ENCODE measurements at places on chromosomes 16 and 17.

DNA sequence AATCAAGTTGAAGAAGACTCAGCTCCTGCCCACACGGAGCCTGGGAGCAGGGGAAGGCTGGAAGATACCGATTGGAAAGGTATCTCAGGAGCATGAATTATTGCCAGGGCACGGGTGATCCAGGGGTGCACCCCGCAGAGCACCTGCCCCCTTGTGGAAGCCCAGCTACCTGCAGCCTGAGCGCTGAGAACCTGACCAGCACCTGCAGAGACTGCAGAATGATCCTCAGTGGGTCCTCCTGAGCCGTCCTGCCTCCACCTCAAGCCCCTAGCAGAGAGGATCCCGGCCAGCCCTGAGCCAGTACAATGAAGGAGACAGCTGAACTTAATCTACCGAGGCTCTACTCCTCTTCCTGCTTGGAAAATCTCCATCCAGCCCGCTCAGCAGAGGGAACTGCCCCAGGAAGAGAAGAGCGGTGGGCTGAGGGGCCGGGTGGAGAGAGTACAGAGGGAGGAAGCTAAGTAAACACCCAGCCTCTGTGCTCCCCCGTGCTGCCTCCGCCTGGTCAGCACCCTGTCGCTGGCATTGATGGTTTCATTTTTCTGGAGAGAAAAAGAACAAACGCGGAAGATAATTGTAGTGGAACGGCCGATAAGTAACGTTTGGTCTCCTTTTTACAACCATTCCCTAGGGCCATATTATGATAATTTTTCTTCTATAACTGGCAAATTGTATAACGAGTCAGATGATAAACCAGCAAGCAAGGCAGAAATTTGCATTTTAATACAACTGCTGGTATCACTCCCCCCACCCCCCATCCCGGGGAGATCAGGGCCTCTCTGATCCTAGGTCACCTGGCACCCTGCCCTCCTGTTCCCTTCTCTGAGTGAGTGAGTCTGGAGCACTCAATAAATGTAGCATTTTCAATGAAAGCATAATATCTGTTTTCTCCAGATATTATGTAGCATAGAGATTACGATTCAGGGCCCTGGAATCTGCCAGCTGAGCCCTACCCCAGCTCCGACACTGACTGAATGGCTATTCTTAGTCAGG lies 204.5 kb upstream of the RPL38 start:
- DNase-seq = peak; percentile 78

DNA sequence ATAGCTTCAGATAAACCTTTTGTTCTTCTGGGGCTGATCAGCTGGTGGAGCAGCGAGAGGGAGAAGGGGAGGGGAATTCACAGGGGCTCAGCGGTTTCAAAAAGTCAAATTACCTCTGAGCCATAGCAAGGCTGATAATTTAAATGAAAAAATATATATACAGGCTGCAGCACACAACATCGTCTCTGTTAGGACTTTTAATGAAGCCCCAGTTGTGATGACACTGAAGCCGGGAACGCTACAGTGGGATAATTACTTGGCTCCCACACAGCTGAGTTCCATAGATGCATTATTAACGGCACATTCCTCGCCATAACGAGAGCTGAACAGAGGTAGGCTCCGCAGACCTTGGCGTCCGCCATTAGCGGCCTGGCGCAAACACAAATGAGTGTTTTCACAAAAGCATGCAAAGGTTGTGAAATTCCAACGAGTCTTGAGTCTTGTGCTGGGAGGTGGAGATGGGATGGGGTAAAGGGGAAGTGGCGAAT lies 216.0 kb downstream of the C16orf78 start:
- no peak for DNase-seq

DNA sequence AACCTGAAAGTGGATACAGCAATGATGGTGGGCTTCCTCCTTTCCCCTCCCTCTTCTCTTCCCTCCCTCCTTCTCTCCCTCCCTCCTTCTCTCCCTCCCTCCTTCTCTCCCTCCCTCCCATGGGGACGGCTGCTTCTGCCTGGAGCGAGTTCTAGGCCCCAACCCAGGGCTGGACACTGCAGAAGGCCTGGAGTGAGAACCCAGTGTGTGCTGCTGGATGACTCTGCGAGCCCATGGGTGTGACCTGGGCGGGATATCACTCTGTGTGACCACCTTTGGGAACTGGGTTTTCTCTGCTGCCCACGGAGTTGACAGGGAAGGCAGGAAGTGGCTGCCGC lies 242.6 kb upstream of the GSE1 start:
- DNase-seq = no peak

DNA sequence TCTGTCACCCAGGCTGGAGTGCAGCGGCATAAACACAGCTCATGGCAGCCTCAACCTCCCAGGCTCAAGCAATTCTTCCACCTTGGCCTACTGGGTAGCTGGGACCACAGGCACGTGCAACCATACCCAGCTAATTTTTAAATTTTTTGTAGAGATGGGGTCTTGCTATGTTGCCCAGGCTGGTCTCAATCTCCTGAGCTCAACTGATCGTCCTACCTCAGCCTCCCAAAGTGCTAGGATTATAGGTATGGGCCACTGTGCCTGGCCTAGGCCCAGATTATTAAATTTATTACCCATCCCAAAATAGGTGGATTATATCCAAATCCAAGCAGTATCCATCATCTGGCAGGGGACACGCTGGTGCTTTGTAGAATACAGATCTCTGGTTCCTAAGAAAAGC lies 53.8 kb downstream of the METTL16 start:
- no peak for DNase-seq

- no peak for DNase-seq
These were observed 69.3 kb downstream of the SCNN1B start for GRCh38 chr16:23371368-23371767.

DNA sequence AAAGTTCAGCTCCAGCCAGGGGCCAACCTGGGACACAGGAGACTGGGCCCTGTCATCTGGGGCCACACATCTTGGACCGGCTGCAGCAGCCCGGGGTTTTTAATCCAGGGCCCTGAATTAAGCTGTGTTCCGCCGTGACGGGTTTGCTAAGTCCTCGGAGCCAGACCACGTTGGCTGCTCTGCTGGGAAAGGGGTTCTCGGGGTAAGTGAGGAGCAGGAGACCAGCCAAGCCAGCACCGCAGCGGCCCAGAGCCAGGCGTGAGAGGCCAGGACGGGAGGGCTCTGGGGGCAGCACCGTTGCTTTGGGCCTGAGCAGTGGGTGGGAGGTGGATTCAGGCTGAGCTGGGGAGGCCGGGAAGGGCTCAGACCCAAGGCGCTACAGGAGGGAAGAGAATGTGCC lies 31.3 kb upstream of the CBX4 start:
- DNase-seq = no peak

DNA sequence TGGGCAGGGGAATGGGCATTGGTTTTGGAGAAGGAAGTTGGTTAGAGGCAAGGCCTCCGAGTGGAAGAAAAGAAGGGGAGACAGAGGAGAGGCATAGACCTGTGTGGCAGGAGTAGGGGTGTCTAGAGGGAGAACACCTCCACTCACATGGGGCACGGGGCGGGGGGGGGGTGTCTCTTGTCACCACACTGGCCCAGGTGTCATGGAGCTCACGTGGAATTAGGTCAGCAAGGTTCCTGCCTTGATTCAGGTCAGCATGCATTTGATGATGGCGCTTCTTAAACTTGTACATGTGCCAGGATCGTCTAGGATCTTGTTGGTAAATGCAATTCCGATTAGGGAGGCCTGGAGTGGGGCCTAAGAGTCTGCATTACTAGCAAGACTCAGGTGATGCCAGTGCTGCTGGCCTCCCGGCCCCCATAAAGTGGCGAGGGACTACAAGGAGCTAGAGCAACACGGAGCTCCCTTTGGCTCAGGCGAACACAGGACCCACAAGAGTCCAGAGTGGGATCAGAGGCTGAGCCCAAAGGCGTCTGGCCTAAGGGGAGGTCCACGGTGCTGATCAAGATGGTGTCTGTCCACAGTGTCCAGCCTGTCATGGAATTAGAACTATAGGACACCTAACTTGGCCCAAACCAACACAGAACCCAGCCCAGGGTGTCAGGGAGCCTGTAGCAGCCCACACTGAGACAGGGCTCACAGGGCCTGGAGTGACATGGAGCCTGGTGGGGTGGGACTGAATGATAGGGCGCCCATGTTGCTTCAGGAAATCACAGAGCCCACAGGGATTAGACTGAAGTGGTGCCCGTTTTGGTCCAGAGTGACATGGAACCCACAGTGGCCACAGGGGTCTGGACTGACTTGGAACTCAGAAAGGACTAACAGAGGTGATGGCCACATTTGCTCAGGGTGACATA lies 16.7 kb downstream of the EPOP start:
- DNase-seq = no peak

DNA sequence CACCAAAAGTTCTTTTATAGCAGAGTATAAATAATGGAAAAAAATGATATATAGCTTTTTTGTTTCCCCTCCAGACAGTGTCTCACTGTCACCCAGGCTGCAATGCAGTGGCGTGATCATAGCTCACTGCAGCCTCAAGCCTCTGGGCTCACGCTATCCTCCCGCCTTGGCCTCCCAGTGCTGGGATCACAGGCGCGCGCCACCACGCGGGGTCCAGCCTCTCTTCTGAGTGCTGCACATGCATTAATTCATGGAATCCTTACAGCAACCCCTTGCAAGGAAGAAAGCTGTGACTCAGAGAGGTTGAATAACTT lies 18.0 kb upstream of the ZNF629 start:
- DNase-seq = no peak

GRCh38 chr16:75318737-75319136 lies 67.3 kb upstream of the BCAR1 start:
- no peak for DNase-seq

GRCh38 chr17:70405492-70406220 lies 236.3 kb downstream of the KCNJ2 start:
- no peak for DNase-seq

GRCh38 chr17:76515274-76515949 lies 14.2 kb upstream of the RHBDF2 start:
- no peak for DNase-seq

DNA sequence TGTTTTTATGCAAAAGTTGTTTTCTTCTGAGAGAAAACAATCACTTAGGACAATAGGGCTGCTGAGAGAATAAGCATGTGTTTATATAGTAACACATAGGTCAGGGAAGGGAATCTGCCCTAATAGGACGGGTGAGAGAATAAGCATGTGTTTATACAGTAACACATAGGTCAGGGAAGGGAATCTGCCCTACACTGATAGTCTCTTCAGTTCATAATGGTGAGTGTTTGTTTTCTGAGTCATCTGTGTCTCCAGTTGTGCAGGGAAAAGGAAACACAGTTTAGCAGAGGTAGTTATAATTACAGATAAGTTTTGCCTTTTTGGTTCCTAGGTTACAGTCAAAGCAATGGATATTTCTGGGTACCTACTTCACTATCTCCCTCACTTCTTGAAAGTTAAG lies 252.3 kb upstream of the CA10 start:
- peak; percentile 17 for DNase-seq

- no peak for DNase-seq
These were observed 91.1 kb downstream of the RGS9 start for GRCh38 chr17:65228287-65228686.

- DNase-seq = peak; percentile 84
These were observed 959 bp upstream of the ANKRD13B start for GRCh38 chr17:29591737-29592608.

DNA sequence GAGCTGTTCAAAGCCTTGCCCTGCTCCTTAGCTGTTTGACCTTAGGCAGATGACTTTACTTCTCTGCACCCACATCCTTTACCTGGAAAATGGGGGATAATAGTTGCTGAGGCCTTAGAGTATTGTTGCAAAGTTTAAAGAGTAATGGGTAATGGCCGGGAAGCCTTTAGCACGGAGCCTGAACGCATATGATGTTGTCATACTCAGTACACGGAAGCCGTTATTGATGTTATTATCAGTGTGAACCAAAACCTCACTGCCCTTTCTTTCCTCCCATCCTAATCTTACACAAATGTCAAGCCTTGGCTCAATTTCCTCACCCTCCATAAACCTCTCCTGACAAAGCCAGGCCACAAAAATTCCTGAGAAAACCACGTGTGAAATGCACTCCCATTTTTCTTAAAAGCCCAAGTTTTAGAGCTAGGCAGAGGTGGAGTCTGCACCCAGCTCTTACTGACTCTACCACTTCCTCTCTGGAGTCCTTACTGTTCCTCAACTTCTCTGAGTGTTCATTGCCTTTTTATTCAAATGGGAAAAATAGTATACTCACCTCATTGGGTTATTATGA lies 67.3 kb upstream of the CACNG3 start:
- no peak for DNase-seq

DNA sequence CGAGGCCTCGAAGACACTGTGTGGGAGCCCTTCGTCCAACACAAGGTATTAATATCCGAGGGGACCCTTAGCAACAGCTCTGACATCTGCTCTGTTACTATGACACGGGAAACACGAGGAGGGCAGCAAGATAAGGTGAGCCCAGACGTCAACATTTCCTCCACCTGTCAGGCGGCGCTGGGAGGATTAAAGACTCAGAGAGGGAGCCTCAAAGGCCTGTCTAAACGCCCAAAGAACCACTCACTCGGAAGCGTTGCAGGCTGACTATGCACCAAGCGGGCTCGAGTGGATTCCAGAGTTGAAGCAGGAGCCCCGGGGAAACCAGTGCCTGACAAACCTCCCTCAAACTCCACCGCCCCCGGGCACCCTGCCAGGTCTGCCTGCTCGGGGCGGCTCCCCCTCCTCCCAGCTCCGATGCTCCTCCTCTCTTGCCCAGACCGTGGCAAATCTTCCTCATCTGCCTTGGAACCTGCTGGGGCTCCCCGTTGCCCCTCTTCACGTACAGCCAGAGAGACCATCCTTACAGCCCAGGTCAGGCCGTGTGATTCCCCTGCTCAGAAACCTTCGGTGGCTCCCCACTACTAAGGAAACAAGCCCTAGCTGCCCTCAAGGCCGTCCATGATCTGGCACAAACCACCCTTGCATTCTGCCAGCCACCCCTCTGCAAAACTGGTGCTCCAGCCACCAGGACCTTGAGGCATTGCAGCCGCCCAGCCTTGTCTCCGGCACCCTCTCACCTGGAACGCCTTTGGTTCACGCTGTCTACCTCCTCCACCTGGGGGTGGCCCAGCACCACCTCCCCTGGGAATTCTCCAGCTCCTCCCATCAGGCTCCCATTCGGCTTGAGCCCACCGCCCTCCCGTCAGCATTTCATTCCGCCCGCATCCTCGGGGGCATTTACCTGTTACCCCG lies 16.2 kb downstream of the RPH3AL start:
- no peak for DNase-seq

DNA sequence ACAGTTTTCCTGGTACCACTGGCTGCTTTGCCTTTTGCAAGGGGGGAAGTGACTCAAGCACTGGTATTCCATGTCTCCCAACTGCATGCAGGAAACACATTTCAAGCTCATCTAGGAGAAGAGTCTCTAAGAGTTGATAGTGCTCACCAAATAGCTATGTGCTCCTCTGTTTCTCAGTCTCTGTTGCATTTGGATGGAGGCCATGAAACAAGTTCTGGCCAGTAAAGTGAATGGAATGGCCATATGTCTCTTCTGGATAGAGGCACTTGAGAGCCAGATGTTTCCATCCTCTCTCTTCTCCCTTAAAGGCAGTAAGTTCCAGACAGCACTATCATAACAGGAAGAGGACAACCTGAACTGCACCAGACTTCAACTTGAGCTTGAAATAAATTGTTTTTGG lies 60.6 kb downstream of the C16orf82 start:
- no peak for DNase-seq

- DNase-seq = peak; percentile 14
These were observed 14.7 kb upstream of the BCAR1 start for GRCh38 chr16:75265911-75266701.

Measured in NCI-H2081 (cell line).